CD4-positive, alpha-beta memory T cell (primary cell): ENCODE measurements at places on chromosomes 3 and 15. TPM values are rescaled to one million over a fixed set of nuclear protein-coding genes. Genes with fewer than 3 reads are reported as not detected.

The CDC25A gene
- total RNA-seq = not detected

The GOLGA8O gene
- total RNA-seq = 2.3 TPM

GRCh38 chr15:85910834-85911233 is 116.1 kb upstream of the KLHL25 start:
- H3K27ac ChIP-seq = no peak overlapping the region
- H3K36me3 ChIP-seq = no peaks in the 10 kb centered on the region
- no peaks in the 10 kb centered on the region for H3K27me3 ChIP-seq
- no peak for DNase-seq
- H3K4me1 ChIP-seq = no peaks in the 10 kb centered on the region

DNA sequence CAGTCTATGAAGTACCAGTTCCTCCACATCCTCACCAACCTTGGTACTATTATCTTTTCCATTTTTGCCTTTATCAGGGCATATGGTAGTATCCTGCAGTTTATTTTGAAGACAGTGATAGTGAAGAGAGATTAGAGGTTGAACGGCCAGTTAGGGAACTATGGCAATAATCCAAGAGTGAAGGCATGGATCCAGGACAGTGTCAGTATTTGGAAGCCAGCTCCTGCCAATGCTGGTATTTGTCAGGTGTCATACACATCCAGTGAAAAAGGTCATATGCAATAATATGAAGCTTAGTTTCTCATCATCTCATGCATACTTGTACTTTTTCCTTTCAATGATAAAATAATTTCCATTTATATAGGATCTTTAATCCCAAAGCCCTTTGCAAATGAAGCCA is 56.8 kb upstream of the KCNMB2 start:
- H3K4me1 ChIP-seq = no peaks in the 10 kb centered on the region
- H3K27ac ChIP-seq = no peak overlapping the region
- H3K36me3 ChIP-seq = no peaks in the 10 kb centered on the region
- no peak overlapping the region for H3K4me3 ChIP-seq

- H3K36me3 ChIP-seq = peaks cover 4% of the 10 kb centered on the region
- H3K27ac ChIP-seq = no peak overlapping the region
- H3K27me3 ChIP-seq = no peaks in the 10 kb centered on the region
- H3K4me1 ChIP-seq = no peaks in the 10 kb centered on the region
Observed at GRCh38 chr3:141930801-141931200, 54.4 kb downstream of the ATP1B3 start.

- H3K27ac ChIP-seq = no peak overlapping the region
- H3K4me1 ChIP-seq = no peaks in the 10 kb centered on the region
- DNase-seq = no peak
- no peak overlapping the region for H3K4me3 ChIP-seq
Observed at GRCh38 chr3:139559541-139559940, 20.0 kb upstream of the RBP1 start.

GRCh38 chr3:179710079-179710478 is 57.2 kb downstream of the USP13 start:
- H3K4me3 ChIP-seq = no peak overlapping the region
- no peak overlapping the region for H3K27ac ChIP-seq
- no peak for DNase-seq
- no peaks in the 10 kb centered on the region for H3K27me3 ChIP-seq
- peaks cover 6% of the 10 kb centered on the region for H3K36me3 ChIP-seq
- H3K4me1 ChIP-seq = no peaks in the 10 kb centered on the region

DNA sequence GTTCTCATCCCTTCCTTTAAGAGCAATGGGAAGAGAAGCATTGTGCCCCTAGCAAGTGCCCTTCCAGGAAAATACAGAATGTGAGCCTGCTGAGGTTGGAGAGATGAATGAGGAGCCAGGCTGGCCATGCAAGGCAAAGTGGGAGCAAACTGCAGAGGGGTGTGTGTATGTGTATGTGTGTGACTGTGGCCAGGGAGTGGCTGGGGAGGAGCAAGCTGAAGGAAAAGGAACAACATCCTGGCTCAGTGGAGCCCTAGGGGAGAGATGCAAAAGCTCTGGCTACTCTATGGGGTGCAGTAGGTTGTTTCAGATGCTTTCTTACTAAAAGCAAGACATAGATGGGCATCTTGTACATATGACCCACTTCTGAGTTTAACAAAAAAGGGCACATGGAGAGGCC is 20.6 kb downstream of the FOXP1 start:
- no peaks in the 10 kb centered on the region for H3K27me3 ChIP-seq
- H3K4me1 ChIP-seq = no peaks in the 10 kb centered on the region
- no peak overlapping the region for H3K4me3 ChIP-seq
- H3K27ac ChIP-seq = no peak overlapping the region
- H3K36me3 ChIP-seq = no peaks in the 10 kb centered on the region

DNA sequence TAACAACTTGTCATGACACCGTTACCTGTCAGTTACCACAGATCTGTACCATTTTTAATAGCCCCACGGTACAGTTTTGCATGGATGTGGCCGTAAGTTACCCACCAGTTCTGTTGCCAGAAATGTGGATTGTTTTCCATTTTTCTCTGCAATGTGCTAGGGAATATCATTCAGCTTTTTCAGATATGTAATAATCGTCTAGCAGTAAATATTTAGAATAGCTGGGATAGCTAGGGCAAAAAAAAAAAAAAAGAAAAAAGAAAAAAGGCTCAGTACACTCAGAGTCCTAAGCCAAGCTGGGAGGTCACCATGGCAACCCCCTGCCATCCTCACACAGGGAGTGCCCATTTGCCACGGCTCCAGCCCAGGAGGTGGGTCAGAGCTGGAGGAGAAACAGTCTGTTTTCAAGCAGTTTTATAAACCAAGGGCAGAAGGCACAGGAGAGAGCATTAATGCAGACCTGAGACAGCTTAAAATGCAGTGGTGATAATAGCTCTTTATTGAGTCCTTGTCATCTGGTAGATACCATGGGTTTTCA is 25.2 kb downstream of the PAQR5 start:
- no peak for DNase-seq
- H3K4me3 ChIP-seq = no peak overlapping the region
- H3K36me3 ChIP-seq = no peaks in the 10 kb centered on the region
- no peaks in the 10 kb centered on the region for H3K27me3 ChIP-seq
- H3K4me1 ChIP-seq = no peaks in the 10 kb centered on the region

DNA sequence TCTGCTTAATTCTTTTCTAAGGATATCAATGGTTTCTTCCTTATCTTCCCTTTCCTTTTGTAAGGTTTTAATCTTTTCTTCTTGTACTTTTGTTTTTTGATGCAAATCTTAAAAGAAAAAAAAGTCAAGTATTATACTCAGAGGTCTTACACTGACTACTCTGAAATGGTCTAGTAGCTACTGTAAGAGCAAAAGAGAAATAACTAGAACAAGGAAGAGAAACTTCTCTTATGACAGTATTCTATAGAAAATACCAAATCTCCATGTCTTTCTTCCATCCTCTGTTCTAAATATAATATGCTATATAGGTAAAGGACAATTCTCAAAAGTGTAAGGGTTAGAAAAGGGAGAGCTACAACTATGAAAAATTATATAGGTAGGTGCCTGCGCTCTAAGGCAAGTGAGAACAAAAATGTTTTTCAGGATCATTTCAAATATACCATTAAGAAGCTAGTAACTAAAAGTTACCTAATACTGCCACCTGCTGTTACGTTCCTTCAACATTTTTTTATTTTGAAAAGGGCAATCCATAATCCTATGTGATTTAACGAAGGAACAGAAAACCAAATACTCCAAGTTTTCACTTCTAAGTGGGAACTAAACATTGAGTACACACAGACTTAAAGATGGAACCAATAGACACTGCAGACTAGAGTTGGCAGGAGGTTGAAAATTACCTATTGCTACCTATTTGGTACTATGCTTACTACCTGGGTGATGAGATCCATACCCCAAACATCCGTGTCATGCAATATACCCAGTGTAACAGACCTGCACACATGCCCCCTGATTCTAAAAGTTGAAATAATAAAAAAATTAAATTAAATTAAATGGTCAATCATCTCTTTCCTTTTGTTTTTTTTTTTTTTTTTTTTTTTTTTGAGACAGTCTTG is 36.7 kb downstream of the CIP2A start:
- H3K27ac ChIP-seq = no peak overlapping the region
- H3K4me1 ChIP-seq = no peaks in the 10 kb centered on the region
- DNase-seq = peak; percentile 38
- no peaks in the 10 kb centered on the region for H3K36me3 ChIP-seq
- no peak overlapping the region for H3K4me3 ChIP-seq
- no peaks in the 10 kb centered on the region for H3K27me3 ChIP-seq

DNA sequence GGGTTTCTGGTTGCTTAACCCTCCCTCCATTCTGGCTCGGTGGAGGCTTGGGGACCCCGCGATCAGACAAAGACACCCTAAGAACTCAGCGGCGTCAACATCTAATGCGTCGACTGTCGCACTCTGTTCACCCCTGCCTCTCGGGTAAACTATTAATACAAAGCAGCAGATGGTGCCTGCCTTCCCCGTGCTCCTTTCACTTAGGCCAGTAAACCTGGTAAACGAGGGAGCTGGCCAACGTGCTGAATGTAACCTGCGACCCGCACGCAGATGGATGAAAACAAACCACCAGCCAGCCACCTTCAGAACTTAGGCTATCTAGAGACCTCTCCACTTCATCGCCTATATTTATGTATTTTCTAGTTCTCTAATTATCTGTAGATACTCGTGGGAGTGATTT is 848 bp upstream of the CADPS start:
- H3K36me3 ChIP-seq = no peaks in the 10 kb centered on the region
- no peak overlapping the region for H3K4me3 ChIP-seq
- no peaks in the 10 kb centered on the region for H3K4me1 ChIP-seq
- H3K27ac ChIP-seq = no peak overlapping the region
- H3K27me3 ChIP-seq = peaks cover 4% of the 10 kb centered on the region

GRCh38 chr15:87224404-87224803 is 1032.1 kb downstream of the NTRK3 start:
- DNase-seq = no peak
- H3K4me3 ChIP-seq = no peak overlapping the region
- no peaks in the 10 kb centered on the region for H3K36me3 ChIP-seq
- H3K4me1 ChIP-seq = no peaks in the 10 kb centered on the region
- H3K27ac ChIP-seq = no peak overlapping the region

- H3K4me3 ChIP-seq = no peak overlapping the region
- no peak overlapping the region for H3K27ac ChIP-seq
- no peaks in the 10 kb centered on the region for H3K36me3 ChIP-seq
- DNase-seq = no peak
Observed at GRCh38 chr15:76823890-76824289, 81.2 kb downstream of the SCAPER start.

- DNase-seq = no peak
- no peak overlapping the region for H3K27ac ChIP-seq
- H3K36me3 ChIP-seq = no peaks in the 10 kb centered on the region
- H3K4me3 ChIP-seq = no peak overlapping the region
- peaks cover 15% of the 10 kb centered on the region for H3K4me1 ChIP-seq
Observed at GRCh38 chr3:62815981-62816380, 59.2 kb downstream of the CADPS start.

DNA sequence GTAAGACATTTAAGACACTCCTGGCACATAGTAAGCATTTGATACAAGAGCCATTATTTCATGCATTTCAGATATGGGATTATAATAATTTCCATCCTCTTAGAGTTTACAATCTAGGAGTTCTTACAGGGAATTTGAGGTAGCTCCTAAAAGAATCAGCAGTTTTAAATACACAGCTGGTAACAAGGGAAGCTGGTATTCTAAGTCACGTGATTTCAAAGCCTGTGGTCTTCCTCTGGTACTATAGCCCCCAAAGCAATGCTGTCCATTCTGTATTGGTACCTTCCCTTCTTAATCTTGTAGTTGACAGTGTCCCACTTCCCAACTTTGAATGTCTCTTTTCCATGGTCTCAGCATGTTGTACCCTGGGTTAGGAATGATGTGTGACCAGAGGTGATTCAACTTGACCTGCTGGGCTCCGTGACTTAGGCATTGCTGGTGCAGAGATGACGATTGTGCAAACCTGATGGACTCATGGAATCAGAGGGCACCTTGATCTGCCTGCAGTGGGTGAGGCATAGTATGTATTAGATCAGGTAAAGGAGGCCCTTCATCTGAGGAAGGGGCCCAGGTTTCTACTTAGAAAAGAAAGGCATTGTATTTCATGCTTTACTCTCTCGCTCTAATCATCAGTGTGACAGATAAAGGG is 122.9 kb downstream of the AKAP13 start:
- H3K36me3 ChIP-seq = no peaks in the 10 kb centered on the region
- no peak overlapping the region for H3K4me3 ChIP-seq
- no peaks in the 10 kb centered on the region for H3K27me3 ChIP-seq
- peaks cover 65% of the 10 kb centered on the region for H3K4me1 ChIP-seq
- DNase-seq = no peak

DNA sequence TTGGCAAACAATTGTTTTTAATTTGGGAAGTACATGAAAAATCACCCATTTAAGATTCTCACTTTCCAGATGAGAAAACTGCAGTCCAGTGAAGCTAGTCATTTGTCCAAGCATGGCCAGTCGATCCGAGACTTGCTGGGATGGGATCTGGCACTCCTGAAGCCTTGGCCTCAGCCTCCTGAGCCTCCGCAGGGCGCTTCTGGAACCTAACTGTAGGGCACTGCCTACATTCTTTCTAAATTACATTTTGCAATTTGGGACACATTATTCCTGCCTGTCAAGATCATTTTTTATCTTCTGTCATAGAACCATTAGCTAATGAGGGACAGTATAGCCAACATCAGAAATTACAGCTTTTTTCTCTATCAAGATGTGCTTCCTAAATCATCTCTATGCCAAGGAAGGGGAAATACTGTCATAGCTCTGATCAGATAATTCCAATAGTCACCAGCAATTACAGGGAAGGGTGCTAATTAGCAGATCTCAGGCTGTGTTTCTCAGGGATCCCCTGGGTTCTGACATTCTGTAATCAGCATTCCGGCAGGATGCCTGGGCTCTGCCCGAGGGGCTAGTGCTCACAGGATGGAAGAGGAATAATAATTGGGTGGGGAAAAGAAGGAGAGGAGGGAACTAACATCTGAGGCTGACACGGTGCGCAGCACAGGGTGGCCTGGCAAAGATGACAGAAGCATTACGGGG is 28.3 kb downstream of the ANAPC13 start:
- H3K27ac ChIP-seq = no peak overlapping the region
- no peaks in the 10 kb centered on the region for H3K27me3 ChIP-seq
- H3K4me3 ChIP-seq = no peak overlapping the region
- H3K36me3 ChIP-seq = no peaks in the 10 kb centered on the region
- DNase-seq = no peak
- no peaks in the 10 kb centered on the region for H3K4me1 ChIP-seq

- H3K4me1 ChIP-seq = no peaks in the 10 kb centered on the region
- H3K27ac ChIP-seq = no peak overlapping the region
- H3K27me3 ChIP-seq = no peaks in the 10 kb centered on the region
- no peak for DNase-seq
- no peaks in the 10 kb centered on the region for H3K36me3 ChIP-seq
Observed at GRCh38 chr3:89238846-89239245, 131.4 kb downstream of the EPHA3 start.

- no peak overlapping the region for H3K4me3 ChIP-seq
- no peaks in the 10 kb centered on the region for H3K27me3 ChIP-seq
- DNase-seq = no peak
- no peak overlapping the region for H3K27ac ChIP-seq
- H3K4me1 ChIP-seq = peaks cover 4% of the 10 kb centered on the region
- peaks cover 38% of the 10 kb centered on the region for H3K36me3 ChIP-seq
Observed at GRCh38 chr3:45923755-45924154, 19.5 kb upstream of the CXCR6 start.

GRCh38 chr15:79524531-79524930 is 92.4 kb downstream of the MINAR1 start:
- no peak overlapping the region for H3K4me3 ChIP-seq
- no peaks in the 10 kb centered on the region for H3K4me1 ChIP-seq
- H3K36me3 ChIP-seq = no peaks in the 10 kb centered on the region
- H3K27me3 ChIP-seq = no peaks in the 10 kb centered on the region
- no peak overlapping the region for H3K27ac ChIP-seq

- peaks cover 22% of the 10 kb centered on the region for H3K36me3 ChIP-seq
- no peak overlapping the region for H3K4me3 ChIP-seq
- H3K4me1 ChIP-seq = no peaks in the 10 kb centered on the region
- no peak overlapping the region for H3K27ac ChIP-seq
- H3K27me3 ChIP-seq = no peaks in the 10 kb centered on the region
- DNase-seq = no peak
Observed at GRCh38 chr15:51907136-51907862, 64.3 kb downstream of the LEO1 start.
